ENCODE measurements at places on chromosomes 16 and 17. TPM values are rescaled to one million over a fixed set of nuclear protein-coding genes. Genes with fewer than 3 reads are reported as not detected.

Gene CLDN9
- total RNA-seq = not detected

Gene ABAT
- total RNA-seq = 67.4 TPM

Gene TNFSF12
- 29.9 TPM for total RNA-seq

Gene FOXC2
- 0.41 TPM for total RNA-seq

Gene CBFB
- 46.2 TPM for total RNA-seq

Gene SULT1A4
- total RNA-seq = 2.5 TPM

Gene MRPS23
- 43.1 TPM for total RNA-seq

Gene ELAC2
- total RNA-seq = 66.9 TPM

DNA sequence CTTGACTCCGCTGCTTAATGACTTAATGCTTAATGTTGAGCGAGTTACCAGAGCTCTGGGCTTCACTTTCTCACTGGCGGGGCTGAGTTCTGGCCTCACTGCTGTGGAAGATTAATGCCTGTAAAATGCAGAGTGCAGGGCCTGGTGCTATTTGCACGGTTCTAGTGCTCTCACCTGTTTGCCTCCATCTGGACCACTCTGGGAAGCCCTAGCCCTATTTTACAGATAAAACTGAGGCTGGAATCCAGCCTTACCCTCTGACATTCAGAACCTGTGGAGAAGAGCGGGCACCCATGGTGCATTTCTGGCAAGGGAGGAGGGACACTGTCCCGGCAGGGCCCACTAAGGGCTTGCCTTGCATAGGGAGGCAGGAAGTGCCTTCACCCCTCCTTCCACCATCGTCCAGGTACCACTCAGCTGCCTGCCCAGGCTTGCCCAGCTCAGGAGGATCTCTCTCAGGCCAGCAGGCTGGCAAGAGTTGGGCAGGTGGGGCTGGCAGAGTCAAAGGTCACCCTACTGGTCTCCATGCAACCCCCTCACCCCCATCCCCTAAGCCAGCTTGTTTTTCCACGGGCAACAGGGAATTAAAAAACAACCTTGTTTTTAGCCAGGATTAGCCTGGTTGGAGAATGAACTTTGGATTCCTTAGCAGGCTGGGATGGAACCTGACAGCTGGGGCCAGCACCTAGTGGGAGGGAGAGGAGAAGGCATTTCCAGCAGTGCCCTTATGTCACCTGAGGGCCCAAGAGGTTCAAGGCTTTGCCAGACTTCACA lies 4.1 kb upstream of the UBALD1 start:
- DNase-seq = peak; percentile 56
- no peaks in the 10 kb centered on the region for H3K36me3 ChIP-seq
- H3K27me3 ChIP-seq = no peaks in the 10 kb centered on the region

DNA sequence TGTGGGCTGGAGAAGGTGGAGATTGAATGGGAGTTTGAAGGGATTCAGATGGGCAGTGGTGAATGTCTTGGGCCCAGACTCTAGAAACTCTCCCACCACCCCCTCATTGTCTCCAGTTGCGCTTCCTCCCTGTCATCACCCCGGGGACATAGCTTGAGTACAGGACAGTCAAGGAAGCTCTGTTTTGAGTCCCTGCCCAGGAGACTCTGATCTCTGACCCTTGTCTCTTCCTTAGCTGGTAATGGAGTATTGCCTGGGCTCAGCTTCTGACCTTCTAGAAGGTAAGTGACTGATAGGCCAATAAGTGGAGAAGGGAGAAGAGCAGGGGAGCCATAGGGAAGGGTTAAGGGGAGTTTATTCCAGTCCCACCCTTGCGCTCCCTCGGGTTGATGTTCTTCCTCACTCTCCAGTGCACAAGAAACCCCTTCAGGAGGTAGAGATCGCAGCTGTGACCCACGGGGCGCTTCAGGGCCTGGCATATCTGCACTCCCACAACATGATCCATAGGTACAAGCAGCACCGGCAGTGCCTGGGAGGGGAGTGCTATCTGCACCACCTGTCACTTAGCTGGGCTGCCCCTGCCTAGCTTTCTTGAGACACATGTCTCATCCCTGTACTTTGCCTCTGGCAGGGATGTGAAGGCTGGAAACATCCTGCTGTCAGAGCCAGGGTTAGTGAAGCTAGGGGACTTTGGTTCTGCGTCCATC lies 5.0 kb downstream of the TAOK2 start:
- H3K27me3 ChIP-seq = no peaks in the 10 kb centered on the region
- peaks cover 38% of the 10 kb centered on the region for H3K36me3 ChIP-seq
- no peak overlapping the region for H3K27ac ChIP-seq
- H3K4me1 ChIP-seq = peaks cover 13% of the 10 kb centered on the region
- H3K4me3 ChIP-seq = no peak overlapping the region
- DNase-seq = no peak

- H3K27me3 ChIP-seq = no peaks in the 10 kb centered on the region
- no peak for DNase-seq
- H3K27ac ChIP-seq = peak overlapping the region; percentile 99
- H3K36me3 ChIP-seq = no peaks in the 10 kb centered on the region
- H3K4me3 ChIP-seq = peak overlapping the region; percentile 74
- H3K4me1 ChIP-seq = peaks cover 9% of the 10 kb centered on the region
Measured at GRCh38 chr17:81400154-81400977, 5.1 kb downstream of the BAHCC1 start.

DNA sequence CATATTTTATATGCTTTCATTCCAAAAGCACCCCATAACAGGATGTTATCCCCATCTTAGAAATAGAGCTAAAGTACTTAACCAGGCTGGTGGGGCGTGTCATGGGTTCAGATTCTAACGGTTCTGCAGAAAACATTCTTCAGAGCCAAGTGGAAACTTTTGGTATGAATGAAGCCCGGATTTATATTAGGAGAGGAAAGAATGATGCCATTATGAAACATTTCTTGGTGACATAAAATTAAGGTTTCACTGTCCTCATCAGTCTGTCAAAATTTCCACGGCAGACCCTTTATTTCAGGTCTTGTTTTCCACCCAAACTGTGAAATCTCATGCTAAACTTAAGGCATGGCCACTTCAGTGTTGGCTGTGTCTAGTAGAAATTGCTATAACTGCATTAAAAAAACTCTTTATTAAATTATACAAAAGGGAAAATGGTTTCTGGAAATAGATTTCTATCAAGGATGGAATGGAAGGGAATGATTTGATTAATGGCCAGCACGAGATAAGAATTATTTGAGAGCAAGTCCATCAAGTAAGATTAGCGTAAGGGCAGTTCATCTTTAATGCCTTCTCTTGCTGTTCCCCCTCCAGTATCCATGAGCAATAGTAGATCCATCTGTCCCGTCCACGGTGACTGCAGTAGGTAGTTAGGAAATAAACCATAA lies 11.7 kb downstream of the PRKCA start:
- no peak for DNase-seq
- H3K4me3 ChIP-seq = no peak overlapping the region
- no peak overlapping the region for H3K27ac ChIP-seq
- H3K36me3 ChIP-seq = no peaks in the 10 kb centered on the region
- H3K4me1 ChIP-seq = no peaks in the 10 kb centered on the region

- no peak for DNase-seq
- H3K4me1 ChIP-seq = no peaks in the 10 kb centered on the region
- H3K27me3 ChIP-seq = no peaks in the 10 kb centered on the region
- H3K36me3 ChIP-seq = no peaks in the 10 kb centered on the region
- H3K27ac ChIP-seq = no peak overlapping the region
- H3K4me3 ChIP-seq = no peak overlapping the region
Measured at GRCh38 chr16:11824362-11824761, 27.0 kb downstream of the RSL1D1 start.

- H3K27me3 ChIP-seq = no peaks in the 10 kb centered on the region
- H3K4me1 ChIP-seq = no peaks in the 10 kb centered on the region
- DNase-seq = peak; percentile 10
- H3K36me3 ChIP-seq = no peaks in the 10 kb centered on the region
Measured at GRCh38 chr17:56319531-56319930, 166.3 kb downstream of the ANKFN1 start.

- no peaks in the 10 kb centered on the region for H3K36me3 ChIP-seq
- H3K27me3 ChIP-seq = no peaks in the 10 kb centered on the region
- no peak overlapping the region for H3K27ac ChIP-seq
- H3K4me3 ChIP-seq = no peak overlapping the region
- H3K4me1 ChIP-seq = no peaks in the 10 kb centered on the region
- DNase-seq = peak; percentile 26
Measured at GRCh38 chr16:63890081-63890480, 1231.8 kb downstream of the CDH11 start.

DNA sequence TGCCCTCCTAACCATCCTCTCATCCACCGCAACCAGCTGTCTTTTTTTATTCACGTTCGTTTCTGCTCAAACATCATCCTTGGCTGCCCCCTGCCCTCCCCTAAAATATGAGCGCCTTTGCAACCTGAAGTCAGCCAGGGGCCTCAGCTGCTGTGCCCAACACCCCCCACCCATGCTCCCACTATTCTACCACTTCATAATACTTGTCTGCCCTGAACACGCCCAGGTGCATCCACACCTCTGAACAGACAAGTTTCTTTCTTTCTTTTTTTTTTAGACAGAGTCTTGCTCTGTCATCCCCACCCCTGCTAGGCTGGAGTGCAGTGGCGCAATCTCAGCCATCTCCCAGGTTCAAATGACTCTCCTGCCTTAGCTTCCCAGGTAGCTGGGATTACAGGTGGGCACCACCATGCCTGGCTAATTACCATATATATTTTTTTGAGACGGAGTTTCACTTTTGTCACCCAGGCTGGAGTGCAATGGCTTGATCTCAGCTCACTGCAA lies 26.9 kb downstream of the CEP295NL start:
- H3K4me1 ChIP-seq = peaks cover 3% of the 10 kb centered on the region
- H3K4me3 ChIP-seq = no peak overlapping the region
- H3K36me3 ChIP-seq = no peaks in the 10 kb centered on the region
- no peak overlapping the region for H3K27ac ChIP-seq
- no peak for DNase-seq
- no peaks in the 10 kb centered on the region for H3K27me3 ChIP-seq

DNA sequence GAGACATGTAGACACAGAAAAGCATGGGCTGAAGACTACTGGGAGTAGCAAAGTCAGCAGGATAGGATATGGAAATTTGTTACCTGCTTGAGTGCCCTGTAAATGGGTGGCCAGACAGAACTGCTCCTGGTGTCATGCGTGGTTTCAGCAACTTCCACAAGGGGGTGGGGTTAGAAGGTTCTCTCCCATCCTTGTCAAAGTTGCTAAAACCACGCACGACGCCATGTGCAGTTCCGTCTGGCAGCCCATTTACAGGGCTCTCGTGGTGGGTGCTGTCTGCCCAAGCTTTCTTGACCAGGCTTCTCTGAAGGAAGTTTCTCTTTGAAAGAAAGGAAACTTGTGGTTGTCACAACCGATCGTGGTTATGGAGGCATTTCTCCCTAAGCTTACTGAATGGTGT lies 6.9 kb upstream of the DBNDD1 start:
- H3K27me3 ChIP-seq = no peaks in the 10 kb centered on the region
- H3K36me3 ChIP-seq = no peaks in the 10 kb centered on the region
- H3K4me1 ChIP-seq = peaks cover 7% of the 10 kb centered on the region

DNA sequence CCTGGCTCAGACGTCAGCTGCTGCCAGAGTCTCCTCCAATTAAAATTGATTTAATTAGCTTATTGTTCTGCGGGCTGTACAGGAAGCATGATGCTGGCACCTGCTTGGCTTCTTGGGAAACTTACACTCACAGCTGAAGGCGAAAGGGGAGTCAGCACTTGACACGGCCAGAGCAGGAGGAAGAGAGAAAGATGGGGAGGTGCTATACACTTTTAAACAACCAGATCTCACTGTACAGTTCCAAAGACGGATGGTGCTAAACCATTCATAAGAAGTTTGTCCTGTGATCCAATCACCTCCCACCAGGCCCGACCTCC lies 1.4 kb upstream of the PRDM7 start:
- no peaks in the 10 kb centered on the region for H3K36me3 ChIP-seq
- no peak for DNase-seq
- no peak overlapping the region for H3K4me3 ChIP-seq
- no peaks in the 10 kb centered on the region for H3K27me3 ChIP-seq
- H3K4me1 ChIP-seq = no peaks in the 10 kb centered on the region

GRCh38 chr17:58377661-58378060 lies 25.7 kb upstream of the SUPT4H1 start:
- H3K4me1 ChIP-seq = peaks cover 13% of the 10 kb centered on the region
- peak overlapping the region; percentile 42 for H3K27ac ChIP-seq
- DNase-seq = no peak
- H3K4me3 ChIP-seq = no peak overlapping the region
- H3K36me3 ChIP-seq = no peaks in the 10 kb centered on the region

DNA sequence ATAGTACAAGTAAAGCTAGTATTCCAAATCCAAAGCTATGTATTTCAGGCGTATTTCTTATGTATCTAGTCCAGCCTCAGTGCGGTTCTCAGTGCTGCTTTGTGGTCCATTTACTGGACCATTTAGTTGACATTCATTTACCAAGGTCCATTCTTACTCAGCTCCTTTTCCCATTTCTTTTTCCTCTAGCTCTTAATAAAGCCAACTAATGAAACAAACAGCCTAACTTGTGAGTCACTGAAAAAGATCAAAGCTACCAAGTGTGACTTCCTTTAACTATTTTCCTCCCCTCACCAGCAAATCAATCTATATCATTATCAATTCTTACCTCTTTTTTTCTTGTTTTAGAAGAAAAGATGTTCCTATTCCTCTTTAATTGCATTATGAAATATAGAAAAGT lies 64.0 kb downstream of the CYB561 start:
- H3K27ac ChIP-seq = no peak overlapping the region
- no peaks in the 10 kb centered on the region for H3K36me3 ChIP-seq
- H3K27me3 ChIP-seq = no peaks in the 10 kb centered on the region
- no peak overlapping the region for H3K4me3 ChIP-seq
- no peaks in the 10 kb centered on the region for H3K4me1 ChIP-seq
- DNase-seq = no peak

DNA sequence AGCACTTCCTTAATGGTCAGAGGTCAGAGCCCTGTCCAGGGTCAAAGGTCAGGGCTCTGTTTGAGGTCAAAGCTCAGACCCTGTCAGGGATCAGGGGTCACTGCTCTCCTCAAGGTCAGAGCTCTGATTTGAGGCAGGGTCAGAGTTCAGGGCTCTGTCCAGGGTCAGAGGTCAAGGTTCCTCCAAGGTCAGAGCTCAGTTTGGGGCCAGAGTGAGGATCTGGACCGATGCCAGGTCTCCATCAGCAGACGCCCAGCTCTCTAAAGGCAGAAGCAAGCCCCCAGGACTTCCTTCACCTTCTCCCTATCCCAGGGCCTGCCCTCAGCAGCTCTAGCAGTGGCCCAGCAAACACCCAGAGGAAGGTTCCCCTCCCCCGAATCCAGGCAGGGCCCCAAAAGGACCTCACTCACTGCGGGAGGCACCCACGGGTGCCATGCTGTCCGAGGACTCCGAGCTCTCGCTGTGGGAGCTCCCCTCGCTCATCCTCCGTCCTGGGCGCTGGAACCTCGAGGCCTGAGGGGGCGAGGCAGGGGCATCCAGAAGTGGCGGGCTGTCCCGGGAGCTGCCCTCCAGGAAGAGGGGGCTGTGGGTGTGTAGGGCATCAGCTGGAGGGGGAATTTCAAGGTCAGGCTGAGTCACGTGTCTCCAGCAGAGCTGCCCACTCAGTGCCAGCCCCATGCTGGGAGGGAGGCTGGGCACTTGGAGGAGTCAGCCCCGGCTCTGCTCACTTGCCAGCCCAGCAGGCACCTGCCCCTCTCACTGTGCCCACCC lies 26.7 kb downstream of the PIMREG start:
- H3K36me3 ChIP-seq = no peaks in the 10 kb centered on the region
- DNase-seq = no peak
- no peak overlapping the region for H3K4me3 ChIP-seq
- no peaks in the 10 kb centered on the region for H3K4me1 ChIP-seq
- no peak overlapping the region for H3K27ac ChIP-seq
